ENCODE measurements at places on chromosomes 2 and 18.

DNA sequence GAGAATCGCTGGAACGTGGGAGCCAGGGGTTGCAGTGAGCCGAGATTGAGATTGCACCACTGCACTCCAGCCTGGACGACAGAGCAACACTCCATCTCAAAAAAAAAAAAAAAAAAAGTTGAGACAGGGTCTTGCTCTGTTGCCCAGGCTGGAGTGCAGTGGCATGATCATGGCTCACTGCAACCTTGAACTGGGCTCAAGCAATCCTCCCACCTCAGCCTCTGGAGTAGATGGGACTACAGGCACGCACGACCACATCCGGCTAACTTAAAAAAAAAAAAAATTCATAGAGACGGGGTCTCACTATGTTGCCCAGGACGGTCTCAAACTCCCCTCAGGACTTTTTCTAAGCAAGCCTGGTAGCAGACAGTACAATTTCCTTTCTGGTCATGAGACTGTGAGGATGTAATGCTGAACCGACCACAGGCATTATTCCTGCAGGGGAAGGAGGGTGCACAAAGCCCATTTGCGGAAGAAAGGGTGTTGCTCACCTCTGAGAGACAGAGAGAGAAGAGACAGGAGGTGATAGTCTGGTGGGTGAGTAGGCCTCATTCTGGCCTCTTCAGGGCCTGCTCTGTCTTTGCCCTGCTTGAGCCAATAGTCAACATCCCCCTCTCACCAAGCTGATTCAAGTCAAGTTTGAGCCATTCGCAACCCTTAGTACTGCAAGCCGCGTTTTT, 205.3 kb downstream of the ZFP36L2 start:
- DNase-seq, result no peak

GRCh38 chr18:63762518-63762917, 12.7 kb upstream of the SERPINB7 start:
- no peak for DNase-seq

DNA sequence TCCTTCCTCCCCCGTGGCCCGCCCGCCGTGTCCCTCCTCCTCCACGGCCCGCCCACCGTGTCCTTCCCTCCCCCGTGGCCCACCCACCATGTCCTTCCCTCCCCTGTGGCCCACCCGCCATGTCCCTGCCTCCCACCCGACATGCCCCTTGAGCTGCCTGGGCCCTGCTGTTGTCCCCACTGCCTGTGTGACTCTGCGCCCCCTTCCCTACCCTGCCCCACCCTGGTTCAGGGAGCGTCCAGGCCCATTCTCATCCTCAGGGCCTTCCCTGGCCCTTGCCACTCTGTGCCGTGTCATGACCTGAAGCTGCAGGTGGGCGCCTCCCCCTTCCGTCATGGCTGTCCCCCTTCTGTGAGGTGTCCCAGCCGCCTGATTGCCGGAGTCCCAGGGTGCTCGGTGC, 20.7 kb downstream of the D2HGDH start:
- no peak for DNase-seq

DNA sequence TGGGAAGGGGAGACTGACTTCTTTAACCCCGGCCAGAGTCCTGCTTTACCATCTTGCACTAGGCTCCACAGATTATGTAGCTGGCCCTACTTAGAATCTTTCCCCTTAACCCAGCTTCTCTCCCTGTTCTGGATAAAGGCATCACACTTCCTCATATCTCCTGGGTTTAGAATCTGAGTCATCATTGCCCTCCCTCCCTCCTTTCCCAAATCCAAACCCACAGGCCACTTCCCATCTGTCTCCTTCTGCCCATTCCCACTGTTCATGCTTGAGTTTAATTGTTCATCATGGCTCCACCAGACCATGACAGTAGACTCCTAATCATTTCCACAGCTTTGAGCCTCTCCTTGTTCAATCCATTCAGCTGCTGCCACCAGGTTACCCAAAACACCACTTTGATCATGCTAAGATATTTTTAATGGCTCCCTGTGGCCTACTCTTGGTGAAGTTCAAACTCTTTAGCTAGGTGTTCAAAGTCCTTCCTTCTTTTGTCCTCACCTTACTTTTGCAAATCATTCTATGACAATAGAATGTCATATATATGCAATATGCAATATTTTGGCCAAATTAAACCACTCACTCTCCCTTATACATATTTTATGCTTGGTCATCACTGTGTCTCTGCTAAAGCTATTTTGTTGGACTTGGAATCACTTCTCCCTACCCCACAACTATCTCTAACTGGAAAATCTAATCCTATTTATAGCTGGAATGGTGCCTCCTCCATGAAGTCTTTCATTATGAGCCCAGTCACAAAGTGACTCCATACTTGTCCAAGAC, 5.5 kb downstream of the PDE11A start:
- DNase-seq, result no peak

DNA sequence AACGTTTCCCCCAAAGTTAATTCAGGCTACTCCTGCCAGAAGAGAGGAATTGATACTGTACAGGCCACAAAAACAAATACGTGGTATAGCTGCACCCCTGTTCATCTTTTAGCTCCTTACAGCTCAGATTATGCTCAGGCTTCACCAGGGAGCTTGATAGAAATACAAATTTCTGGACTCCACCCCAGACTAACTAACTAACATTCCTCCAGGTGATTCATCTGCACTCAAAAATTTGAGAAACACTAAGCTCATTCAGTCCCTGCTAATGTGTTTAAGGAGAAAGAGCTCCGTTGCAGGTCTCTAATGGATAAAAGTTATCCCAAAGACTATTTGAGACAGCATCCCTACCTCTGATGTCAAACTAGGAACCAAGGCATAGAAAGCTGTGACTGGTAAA, 36.8 kb upstream of the UNC80 start:
- DNase-seq, result no peak

DNA sequence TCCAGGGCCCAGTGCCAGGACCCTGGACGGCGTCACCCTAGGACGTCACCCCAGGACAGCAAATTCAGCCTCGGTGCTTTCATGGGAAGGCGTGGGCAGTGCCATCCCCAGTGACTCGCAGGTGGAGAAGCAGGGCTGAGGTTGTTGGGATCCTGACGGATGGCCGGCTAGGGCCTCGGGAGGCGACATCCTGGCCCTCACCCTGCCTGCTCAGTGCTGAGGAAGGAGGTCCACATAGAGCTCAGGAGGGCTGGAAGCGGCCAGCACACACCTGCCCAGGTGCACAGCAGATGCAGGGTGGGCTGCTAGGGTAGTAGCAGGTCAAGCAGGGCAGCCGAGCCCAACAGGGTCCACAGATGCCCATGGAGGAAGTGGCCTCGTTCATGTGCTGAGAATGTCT, 482.0 kb upstream of the SALL3 start:
- DNase-seq, result no peak

GRCh38 chr2:83900862-83901261, 558.2 kb downstream of the SUCLG1 start:
- DNase-seq, result no peak

DNA sequence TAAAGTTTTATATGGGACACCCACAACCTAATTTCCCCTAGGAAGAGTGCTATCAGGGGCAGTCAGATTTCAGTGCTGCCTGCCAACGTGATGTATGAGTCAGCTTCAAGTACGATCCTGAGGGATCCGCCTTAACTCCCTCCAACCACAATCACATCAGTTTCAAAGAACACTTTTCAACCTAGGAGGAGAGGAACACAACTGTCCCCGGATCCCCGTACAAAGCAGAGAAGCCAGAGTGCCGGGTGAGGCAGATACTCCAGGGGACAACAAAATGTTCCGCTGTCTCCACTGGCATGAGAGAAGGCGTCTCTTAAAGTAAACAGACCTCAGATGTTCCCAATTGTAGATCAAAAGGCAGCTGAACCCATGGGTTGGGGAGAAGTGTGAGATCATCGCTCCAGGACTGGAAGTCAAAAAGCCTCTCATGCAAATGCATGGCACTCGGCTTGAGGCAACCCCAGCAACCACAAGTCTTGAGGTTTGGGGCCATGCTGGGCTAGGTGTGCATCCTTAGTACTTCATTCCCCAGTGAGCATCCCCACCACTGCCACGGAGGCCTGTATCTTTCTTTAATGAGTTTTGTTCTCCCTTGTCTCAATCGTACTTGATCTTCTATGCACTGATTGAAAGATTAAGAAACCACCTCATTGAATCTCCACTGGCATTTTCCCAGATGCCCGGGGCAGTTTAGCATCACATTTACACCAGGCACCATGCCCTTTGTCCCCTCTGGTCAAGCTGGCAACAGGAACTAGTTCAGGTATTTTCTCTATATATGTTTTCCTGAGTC, 91.0 kb upstream of the CCBE1 start:
- DNase-seq, result no peak

DNA sequence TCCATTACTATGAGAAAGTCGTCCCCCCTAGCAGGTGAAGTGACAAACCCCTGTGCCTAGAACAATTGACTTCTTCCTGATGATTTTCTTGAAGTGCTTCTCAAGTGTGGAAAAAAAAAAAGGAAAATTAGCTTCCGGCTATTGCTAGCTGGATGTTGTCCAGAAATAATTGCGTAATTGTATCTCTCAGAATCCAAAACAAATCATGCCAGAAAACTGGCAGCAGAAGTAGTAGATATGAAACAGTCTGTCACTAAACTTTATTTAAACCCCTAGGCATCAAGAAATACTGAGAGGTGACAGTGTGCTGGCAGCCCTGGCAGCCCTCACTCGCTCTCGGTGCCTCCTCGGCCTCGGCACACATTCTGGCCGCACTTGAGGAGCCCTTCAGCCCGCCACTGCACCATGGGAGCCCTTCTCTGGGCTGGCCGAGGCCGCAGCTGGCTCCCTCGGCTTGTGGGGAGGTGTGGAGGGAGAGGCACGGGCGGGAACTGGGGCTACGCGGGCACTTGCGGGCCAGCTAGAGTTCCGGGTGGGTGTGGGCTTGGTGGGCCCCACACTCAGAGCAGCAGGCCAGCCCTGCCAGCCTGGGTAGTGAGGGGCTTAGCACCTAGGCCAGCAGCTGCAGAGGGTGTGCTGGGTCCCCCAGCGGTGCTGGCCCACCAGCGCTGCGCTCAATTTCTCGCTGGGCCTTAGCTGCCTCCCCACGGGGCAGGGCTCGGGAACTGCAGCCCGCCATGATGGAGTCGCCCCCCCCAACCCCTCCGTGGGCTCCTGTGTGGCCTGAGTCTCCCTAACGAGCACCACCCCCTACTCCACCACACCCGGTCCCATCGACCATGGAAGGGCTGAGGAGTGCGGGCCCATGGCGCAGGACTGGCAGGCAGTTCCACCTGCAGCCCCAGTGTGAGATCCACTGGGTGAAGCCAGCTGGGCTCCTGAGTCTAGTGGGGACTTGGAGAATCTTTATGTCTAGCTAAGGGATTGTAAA, 80.5 kb upstream of the ABCA12 start:
- no peak for DNase-seq

DNA sequence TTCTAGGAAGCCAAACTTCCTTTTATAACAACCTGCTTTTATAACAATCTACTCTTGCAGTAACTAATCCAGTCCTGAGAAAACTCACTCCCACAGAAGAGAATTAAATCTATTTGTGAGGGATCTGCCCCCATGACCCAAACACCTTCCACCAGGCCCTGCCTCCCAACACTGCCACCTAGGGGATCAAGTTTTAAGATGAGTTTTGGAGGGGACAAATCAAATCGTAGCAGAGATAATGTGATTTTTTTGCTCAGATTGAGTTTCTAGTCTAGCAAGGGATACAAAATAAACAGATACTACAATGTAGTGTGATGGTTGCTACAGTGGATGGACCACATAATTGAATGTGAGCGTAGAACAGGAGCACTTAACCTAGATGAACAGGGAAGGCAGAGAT, 52.2 kb downstream of the NCOA1 start:
- no peak for DNase-seq

GRCh38 chr2:237425320-237425719, 11.4 kb upstream of the COL6A3 start:
- no peak for DNase-seq

GRCh38 chr2:8312221-8312620, 369.6 kb upstream of the ID2 start:
- DNase-seq, result no peak

DNA sequence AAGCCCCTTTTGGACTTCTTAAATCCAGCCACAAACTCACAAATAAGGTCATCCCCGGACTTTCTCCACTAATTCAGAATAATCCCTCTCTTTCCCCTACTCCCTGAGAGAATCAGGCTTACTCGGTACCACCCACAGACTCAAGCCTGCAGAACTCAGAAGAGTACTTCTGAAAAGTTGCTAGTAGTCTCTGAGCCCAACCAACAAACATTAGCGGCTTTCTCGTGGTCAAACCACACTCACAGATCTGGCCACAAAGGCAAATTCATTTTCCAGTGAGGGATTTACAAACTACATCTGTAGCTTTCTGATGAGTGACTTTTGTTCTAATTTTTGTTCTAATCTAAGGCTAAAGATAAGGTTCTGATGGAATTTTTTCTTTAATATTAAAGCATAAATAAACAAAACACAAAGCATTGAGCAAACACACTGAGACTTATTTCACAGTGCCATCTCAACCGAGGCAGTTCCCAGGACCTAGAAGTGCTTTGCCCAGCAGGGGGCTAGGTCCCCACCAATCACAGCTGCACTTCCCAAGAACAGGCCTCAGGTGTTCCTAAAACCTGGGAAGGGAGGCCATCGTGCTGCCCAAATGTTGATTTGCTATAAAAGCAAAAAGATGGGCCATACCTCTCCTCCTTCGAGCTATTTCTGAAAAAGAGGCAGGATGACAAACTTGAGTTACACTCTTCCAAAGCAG, 110.7 kb downstream of the COLEC12 start:
- DNase-seq, result no peak

GRCh38 chr2:230668939-230669303, 43.7 kb upstream of the CAB39 start:
- DNase-seq, result no peak

- no peak for DNase-seq
Measured at GRCh38 chr2:99624677-99625076, 134.9 kb upstream of the REV1 start.

DNA sequence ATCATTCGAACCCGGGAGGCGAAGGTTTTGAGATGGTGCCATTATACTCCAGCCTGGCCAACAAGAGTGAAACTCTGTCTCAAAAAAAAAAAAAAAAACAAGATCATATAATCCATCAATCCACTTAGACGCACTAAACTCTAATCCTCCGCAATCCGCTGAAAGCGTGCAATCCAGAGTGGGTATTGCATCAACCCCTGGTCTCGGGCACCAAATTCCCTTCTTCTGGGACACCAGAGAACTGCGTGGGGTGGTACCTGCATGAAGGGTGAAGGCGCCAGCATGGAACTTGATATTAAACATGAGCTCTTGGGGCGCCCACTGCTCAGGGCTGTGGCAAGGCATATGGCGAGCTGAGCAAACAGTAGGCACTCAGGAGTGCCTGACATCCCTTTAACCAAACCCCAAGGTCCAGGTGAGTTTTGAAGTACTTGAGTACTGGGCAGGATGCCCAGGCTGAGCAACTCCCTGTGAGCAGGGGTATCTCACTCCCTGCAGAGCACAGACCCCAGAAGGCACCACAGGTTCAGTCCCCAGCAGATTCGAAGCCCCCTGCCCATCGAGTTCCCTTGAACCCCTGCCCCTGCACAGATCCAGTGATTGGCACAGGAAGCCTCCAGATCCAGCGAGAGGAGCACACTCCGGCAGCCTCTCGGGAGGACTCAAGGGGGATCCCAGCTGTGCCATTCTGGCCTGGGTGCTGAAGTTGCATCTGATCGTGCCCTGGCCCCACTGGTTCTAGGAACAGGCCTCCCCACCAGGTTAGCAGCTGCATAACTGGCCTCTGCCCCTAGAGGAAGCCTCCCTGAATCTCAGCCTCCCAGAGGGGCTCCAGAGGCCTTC, 8.0 kb downstream of the ALPI start:
- DNase-seq, result no peak

- DNase-seq, result no peak
Measured at GRCh38 chr18:24187049-24187448, 48.2 kb downstream of the CABYR start.
